ENCODE measurements at places on chromosomes 12 and 14.

GRCh38 chr14:102590667-102591099 lies 1.8 kb upstream of the RCOR1 start:
- DNase-seq = peak; percentile 61

DNA sequence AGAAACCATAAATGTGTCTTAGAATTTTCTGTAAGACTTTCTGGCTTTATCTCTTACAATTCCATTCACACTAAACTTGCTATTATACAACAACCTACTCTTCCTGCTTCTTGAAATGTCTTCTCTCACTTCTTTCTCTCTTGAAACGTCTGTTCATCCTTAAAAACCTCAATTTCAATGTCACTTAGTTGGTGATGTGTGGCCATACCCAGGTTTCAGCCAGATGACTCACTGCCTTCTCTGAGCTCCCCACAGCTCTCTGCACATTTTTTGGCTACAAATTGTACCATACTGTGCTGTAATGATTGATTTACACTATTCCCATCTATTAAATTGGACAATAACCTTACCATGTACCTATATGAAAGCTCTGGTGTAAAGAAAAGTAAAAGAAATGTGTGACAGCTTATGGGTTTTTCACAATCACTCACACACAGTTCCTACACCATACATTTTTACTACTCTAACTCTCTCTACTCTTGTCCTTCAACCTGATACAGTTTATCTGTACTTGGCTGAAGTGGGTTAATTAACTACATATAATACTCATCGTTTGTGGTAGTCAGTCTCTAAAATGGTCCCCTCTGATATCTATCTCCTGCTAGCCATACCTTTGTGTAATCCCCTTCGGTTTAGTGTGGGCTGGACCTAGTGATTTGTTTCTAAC lies 222.1 kb downstream of the NELL2 start:
- DNase-seq = no peak

GRCh38 chr12:770479-770878 lies 18.1 kb downstream of the WNK1 start:
- no peak for DNase-seq

- DNase-seq = no peak
These were observed 7.6 kb downstream of the SLC38A2 start for GRCh38 chr12:46364777-46365580.

GRCh38 chr12:96907671-96908422 lies 790 bp downstream of the NEDD1 start:
- DNase-seq = no peak

DNA sequence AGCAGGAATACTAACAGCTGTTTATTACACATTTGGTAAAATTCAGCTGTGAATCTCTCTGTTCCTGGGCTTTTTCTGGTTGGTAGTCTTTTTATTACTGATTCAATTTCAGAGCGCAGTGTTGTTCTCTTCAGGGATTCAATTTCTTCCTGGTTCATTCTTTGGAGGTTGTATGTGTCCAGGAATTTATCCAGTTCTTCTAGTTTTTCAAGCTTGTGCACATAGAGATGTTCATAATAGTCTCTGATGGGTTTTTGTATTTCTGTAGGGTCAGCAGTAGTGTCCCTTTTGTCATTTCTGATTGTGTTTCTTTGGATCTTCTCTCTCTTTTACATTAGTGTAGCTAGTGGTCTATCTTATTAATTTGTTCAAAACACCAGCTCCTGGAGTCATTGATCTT lies 9.1 kb upstream of the OR6C76 start:
- no peak for DNase-seq

- peak; percentile 11 for DNase-seq
These were observed 333.8 kb downstream of the PDZRN4 start for GRCh38 chr12:41521872-41522379.

DNA sequence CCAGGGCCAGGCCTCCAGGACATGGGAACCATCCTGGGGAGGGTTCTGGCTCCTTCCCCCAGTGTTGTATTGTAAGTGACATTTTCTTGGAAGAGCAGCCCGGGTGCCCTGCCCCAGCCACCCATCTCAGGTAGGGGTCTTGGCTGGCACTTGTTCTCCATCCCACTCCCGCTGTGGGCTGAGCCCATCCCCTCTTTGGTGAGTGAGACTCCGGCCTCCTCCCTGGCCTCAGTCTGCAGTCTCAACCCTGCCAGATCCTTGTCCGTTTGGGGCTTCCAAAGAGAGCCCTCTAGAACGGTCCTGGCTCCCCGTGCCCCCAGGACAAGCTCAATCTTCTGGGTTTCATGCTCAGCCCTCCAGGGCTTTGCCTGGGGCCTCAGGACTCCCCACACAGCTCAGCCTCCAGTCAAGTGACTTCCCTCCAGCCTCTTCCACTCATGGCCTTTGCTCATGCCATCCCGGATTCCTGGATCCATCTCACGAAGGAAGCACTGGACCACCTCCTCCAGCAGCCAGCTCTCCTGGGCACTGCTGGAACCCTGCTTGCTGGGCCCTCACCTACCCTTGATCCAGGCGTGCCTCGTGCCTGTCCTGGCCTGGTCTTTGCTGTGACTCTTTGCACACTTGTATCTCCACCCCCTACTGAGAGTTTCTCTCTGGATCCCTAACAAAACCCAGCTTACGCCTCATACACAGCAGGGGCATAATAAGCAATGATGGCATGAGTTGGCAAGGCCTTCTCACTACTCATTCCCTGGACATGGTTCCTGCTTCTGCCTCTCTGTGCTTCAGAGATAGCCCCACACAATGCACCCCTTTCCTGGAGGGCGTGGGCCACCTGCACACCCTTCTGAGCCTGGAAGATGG lies 297.4 kb upstream of the RTL1 start:
- DNase-seq = no peak

- DNase-seq = no peak
These were observed 49.9 kb upstream of the FOXN3 start for GRCh38 chr14:89466944-89467343.

DNA sequence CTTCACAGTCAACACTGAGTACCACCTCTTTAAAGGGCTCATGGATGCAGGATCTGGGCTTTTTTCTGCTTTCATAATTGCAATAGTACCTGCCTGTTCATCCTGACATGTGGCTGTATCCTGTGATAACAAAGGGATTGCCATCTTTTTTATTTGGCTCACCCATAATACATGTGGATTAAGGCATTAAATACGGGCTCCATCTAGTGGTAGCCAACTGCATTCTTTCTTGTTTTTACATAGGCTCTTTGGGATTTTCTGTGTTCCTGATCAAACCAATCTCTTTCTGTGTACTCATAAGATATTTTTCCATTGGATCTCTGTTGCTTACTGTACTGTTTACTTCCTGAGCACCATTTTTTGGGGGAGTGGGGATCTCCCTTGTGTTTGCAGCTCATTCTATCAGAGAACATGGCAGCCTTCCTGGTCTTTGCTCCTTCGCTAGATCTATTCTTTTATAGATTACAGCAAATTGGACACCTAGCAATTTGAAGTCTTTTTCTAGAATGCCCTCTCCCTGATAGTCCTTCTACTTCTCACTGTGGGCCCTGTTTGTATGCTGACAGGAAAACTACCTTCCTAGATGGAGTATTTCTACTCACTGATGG lies 723.4 kb upstream of the MDGA2 start:
- peak; percentile 3 for DNase-seq

GRCh38 chr14:50865391-50866076 lies 6.3 kb upstream of the ABHD12B start:
- DNase-seq = no peak

- no peak for DNase-seq
These were observed 79.7 kb downstream of the FGD4 start for GRCh38 chr12:32478858-32479725.

DNA sequence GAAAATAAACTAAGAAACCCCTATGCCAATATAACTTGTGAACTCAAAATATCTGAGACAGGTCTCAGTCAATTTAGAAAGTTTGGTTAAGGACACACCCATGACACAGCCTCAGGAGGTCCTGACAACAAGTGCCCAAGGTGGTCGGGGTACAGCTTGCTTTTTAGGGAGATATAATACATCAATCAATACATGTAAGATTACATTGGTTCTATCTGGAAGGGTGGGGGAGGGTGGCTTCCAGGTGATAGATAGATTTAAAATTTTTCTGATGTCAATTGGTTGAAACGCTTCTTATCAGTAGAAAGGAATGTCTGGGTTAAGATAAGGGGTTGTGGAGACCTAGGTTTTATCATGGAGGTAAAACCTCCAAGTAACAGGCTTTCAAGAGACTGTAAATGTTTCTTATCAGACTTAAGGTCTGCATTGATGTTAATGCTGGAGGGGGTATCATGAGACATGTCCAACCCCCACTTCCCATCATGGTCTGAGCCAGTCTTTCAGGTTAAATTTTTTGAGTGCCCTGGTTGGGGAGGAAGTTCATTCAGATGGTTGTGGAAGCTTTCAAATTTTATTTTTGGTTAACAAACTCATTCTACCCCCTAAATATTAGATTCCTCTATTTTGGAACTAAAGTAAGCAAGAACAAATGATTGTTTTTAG lies 82.0 kb upstream of the RASSF8 start:
- DNase-seq = no peak

GRCh38 chr12:26471560-26471959 lies 276.2 kb downstream of the SSPN start:
- no peak for DNase-seq

GRCh38 chr12:72368719-72369422 lies 96.7 kb downstream of the TRHDE start:
- DNase-seq = no peak

DNA sequence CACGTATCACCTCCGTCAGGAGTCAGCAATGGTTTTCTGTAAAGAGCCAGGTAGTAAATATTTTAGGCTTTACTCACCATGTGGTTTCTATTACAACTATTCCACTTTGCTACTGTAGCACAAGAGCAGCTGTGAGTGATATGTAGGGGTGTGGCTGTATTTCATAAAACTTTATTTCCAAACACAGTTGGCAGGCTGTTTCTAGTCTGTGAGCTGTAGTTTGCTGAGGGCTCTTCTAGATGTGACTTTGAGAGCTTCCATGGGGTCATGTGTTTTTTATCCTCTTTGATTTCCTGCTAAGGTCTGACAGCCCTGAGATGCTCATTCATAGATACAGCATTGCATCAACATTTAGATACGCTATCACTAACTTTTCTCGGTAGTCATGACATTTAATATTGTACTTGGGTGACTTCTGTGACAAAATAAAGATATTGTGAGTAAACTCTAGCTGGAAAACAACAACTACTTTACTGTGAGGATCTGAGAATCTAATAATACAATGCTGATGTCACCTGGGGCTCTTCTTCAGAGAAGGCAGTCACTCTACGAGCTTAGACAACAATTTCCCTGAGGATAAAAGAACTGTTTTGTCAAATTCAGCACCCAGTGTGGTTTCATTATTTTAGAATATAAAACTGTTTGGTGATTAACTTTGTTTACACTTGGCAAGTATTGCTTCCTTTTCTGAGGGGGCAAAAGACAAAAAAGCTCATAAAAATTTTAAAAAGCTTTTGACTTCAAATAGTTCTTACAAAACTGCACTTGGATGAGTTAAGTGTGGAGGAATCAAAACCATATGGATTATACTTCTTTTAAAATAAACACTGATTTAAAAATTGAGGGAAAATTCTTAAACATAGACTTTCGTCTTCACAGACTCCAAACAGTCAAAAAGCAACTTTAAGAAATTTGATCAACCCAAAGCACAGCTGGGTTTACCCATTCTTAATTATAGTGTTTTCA lies 231.2 kb upstream of the DCN start:
- no peak for DNase-seq

DNA sequence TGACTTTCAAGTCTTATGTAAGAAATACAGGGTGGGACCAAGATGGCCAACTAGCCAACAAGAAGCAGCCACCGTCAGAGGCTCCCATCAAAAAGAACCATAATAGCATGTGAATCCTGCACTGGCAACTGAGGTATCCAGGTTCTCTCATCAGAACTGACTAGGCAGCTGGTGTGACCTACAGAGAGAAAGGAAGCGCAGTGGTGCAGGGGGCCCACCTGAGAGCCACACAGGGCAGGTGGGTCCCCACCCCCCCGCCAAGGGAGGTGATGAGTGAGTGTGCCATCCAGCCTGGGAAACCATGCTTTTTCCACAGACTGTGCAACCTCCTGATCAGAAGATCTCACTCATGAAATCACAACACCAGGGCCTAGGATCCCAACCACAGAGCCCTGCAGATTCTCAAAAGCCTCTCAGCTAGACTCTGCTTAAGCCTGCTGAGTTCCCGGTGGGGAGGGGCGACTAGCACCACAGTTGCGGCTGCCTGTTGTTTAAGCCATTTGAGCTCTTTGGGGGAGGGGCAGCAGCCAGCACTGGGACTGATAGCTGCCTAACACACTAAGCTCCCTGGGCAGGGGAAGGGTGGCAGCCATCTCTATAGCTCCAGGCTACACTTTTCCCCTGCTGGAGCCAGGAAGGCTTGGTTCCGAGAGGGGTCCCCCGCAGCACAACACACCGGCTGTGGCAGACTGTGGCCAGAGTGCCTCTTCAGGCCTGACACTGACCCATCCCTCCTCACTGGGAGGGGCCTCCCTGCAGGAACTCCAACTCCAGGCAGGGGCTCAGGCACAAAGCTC lies 75.3 kb downstream of the GARIN6 start:
- DNase-seq = no peak

GRCh38 chr14:67673451-67673850 lies 981 bp downstream of the VTI1B start:
- DNase-seq = no peak

- DNase-seq = no peak
These were observed 64.1 kb upstream of the OTX2 start for GRCh38 chr14:56874375-56874774.

- DNase-seq = no peak
These were observed 168.7 kb upstream of the HIF1A start for GRCh38 chr14:61526405-61527312.

- no peak for DNase-seq
These were observed 336.4 kb upstream of the FBXO33 start for GRCh38 chr14:39768589-39768988.

All from H54 (cell line).